ENCODE measurements at places on chromosomes 5 and 9.

- DNase-seq = no peak
These were observed 2.3 kb upstream of the SMIM33 start for GRCh38 chr5:139468421-139468931.

DNA sequence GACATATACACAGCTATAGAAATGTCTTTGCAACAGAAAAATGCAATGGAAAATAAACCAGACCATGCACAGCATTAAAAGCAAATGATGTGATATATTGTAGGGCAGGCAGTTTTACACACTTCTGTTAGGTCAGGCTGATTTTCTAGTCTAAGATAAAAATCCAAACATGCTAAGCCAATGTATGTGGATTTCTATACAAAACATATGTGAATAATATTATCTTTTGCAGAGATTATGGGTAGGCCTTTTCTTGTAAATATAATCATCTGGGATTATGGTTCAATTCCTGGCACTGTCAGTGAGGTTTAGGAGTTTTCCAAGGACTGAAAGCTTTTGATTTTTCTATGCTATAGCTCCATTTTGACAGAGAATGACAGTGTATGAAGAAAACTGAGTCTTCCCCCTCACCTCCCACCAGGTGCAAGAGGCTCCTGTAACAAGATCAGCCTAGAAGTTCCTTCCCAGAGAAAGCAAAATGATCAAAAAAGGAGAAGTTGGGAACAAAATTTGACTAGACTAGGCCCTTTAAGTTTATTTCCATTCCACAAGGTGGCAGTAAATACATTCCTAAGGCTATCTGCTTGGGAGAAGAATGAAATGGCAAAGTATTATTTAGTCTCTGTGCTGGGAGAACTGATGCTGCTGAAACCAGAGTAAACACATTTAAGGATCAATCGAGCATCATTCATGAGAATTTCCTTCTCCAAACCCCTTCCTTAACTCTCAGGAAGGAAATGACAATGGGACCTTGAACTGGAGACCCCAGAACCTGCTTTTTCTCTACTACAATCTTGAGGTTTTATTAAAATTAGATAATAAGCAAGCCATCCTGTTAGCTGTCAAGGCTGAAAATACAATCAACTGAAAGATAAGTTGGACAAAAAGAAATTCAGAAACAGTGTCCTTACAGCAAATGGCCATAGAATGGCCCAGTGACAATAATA lies 133.0 kb upstream of the TUT7 start:
- DNase-seq = no peak

DNA sequence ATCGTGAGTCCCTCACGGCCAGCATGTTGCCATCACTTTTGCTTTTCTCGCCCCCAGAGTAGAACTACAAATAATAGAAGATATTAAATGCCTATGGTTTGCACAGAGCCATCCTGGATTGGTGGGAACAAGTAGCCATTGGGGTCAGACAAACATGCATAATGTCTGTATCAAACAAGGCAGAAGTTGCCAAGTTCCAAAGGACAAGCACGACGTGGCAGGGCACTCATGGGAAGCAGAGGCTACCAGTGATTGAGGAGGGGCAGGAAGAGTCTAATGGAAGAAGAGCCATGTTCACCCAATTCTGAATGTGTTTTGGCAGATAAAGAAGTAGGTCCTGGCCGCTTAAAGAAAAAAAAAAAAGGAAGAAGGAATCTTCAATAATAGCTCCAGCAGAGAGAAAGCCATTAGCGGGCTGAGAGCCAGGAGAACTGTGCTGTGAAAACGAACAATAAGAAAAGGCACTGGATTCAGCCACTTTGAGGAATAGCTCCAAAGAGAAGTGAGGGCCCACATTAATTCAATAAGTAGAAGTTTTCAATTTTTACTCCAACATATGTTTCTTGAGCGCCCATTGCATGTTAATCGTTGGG lies 153.7 kb upstream of the ADCY2 start:
- no peak for DNase-seq

DNA sequence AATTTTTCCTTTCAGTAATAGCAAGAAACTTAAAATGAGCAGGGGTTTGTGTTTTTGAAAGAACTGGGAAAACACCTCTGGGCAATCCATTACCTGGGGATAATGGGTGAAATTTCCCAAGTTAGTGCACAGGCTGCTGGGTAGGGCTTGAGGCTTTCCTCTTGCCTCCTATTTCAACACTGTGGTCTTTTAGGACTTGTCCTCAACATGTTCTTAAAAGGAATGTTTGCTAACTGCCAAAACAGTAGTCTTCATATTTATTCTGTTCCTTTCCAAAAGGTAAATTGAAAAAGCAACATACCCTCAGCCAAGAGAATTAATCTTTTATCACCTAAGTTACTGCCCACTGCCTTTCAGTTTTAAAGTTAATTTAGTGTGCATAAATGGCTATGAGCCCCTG lies 158.3 kb upstream of the CCDC152 start:
- no peak for DNase-seq

- DNase-seq = no peak
These were observed 441.6 kb upstream of the BRINP1 start for GRCh38 chr9:119810645-119811429.

DNA sequence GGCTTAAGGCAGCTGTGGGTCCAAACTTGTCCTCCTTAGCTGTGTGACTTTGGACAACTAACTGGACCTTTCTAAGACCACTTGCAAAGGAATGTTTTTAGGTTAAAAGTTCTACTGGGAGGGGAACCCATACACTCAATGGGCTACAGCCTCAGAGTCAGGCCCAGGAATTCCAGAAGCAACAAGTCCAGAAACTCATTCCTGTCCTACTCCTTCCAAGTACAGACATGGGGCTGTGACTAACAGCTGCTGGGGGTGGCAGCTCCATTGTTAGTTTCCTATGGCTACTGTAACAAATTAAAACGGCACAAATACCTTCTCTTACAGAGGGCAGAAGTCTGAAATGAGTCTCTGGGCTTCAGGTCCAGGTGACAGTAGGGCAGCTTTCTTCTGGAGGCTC lies 12.4 kb upstream of the AKNA start:
- DNase-seq = no peak

DNA sequence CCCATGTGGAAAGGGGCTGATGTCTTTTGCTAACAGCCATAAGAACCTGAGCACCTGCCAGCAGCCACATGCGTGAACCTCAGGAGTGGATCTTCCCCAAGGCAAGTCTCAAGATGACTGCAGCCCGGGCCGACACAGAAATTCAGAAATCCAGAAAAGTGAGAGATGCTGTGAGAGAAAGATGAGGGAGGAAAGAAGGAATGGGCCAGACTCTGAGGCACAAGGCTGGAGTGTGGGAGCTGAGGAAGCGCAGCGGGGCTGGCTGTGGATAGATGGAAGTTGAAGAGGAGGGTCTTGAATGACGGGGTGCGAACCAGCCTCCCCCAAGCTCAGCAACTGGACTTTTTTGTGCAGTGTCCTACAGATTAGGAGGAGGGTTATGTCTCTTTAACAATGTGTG lies 337.8 kb downstream of the GADD45G start:
- no peak for DNase-seq

DNA sequence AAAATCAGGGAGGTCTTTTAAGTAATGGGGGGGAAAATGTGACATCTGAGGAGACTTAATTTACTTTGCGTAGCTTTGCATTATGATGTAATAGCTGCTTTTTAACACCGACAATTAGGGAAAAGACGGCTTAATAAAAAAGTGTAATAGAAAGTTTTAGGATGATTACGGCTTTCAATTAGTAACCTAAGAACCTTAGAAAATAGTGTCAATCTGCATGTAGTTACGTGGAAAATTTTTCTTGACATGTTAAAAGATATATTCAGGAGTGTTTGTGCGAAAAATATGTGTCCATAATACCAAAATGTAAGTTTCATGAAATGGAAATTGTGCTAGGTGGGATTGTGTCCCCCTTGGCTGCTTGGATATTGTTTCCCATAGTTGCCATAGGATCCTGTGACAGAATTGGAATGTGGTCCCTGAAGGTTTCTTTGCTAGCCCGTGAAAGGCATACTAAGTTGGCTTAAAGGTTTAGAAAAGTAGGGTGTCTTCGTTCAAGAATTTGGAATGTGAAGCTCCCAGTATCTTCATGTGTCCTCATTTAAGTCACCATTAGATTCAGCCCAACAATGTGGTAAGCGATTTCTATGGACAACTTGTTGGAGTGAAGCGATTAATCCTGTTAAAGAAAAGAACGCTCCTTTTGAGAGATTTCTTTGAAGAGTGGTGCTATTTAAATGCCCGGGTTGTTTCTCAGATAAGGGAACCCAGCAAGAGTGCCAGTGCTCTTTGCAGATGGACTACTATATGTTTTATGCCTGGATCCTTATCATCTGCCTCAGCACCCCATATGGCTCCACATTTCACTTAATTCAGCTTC lies 2.0 kb downstream of the RGMB start:
- DNase-seq = no peak

DNA sequence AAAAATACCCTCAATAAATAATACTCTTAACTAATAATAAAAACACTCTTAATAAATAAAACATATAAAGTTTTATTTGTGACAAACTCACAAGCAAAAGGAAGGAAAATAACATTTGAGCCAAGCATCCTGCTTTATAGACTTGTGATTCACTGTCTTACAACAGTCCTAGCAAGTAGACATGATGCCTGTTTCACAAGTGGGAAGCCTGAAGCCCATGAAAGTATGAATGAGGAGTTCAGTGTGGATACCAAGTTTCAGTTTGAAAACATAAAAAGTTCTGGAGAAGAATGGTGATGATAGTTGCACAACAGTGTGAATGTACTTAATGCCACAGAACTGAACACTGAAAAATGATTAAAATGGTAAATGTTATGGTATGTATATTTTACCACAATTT lies 10.9 kb downstream of the HABP4 start:
- no peak for DNase-seq

DNA sequence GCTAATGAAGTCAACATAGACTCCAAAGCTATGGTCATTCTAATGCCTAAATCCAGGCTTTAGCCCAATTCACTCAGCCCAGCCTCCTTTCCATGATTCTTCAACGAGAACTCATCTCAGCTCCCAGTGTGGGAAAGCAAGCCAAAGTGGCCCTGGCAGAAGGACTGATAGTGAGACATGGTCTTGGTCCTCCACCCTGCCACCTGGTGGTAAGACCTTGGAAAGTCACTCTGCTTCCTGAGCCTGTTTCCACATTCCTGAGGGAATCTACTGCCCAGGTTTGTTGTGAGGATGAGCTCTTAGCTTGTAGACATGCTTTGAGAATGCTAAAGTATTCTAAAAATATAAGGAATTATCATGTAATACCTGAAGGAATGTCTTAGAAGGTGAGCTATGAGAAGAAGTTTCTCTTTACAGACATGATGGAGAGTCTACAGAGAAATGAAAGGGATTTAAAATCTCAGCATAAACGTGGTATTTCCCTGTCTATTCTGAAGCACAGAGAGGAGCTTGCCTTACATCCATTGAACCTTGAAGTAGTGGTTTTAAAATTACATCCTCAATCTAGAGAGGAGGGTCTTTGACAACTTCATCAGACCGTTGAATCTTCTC lies 173.5 kb downstream of the TRIM32 start:
- no peak for DNase-seq

DNA sequence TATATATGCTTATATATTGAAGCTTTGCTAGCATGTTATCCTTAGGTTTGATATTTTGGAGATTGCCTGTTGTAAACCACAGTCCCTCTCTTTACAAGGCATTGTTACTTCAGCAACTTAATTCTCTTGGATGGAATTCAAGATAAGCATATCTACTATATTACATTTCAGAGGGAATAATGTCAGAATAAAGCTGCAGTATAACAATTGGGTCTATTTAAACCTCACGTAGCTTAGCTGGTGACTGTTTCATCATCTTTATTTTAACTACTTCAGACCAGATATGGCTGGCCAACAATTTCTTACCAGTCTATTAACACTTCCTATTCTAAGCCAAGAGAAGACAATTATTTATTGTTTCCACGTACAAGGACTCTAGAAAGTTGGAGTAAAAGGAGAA lies 27.1 kb downstream of the ZCCHC10 start:
- DNase-seq = no peak

DNA sequence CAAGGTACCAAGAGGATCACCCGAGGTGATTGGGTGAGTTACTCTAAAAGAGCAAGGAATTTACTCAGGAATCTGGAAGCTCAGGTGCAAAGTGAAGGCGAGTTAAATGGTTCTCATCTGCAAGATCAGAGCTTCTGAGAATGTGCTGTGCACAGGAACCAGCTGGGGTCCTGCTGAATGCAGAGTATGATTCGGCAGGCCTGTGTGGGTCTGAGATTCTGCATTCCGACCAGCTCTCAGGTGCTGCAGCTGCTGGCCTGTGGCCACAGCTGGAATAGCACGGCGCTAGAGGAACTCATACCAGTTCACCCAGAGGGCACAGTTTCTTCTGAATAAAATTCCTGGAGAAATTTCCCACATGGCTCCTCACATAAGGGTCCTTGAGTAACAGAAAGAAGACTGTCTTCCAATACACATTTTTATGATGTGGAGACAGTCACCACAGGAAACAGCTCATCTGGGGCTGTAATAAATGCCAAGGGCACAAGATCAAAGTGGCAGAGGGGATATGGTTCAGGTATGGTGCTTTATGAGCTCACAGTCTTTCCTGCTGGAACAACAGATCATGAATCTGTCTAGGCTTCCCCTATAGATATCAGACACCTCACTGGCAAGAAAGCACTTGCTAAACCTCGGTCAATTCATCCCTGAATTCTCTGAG lies 83.9 kb downstream of the PTPN3 start:
- DNase-seq = no peak

- no peak for DNase-seq
These were observed 60.3 kb upstream of the DAB2 start for GRCh38 chr5:39485079-39485478.

DNA sequence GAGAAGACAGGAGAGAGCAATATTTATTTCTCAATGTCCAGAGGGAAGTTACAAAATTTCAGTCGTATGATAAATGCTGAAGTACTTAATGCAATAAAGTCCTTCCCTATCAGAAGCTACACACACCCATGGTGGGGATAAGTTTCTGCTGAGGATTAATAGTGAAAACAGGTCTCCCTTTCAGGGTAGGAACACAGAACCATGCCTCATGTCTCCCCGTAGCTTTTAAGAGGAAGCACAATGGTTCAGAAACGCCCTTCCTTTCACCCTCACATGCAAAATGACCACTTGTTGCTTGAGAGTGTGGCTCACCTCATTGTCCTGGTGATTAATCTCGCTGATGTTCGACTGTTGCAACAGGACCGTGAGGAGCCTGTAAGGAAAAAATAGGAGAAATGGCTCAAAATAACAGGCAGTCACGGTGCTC lies 73.6 kb downstream of the ANKRD55 start:
- no peak for DNase-seq

GRCh38 chr5:142422429-142422828 lies 97.6 kb upstream of the SPRY4 start:
- DNase-seq = no peak

DNA sequence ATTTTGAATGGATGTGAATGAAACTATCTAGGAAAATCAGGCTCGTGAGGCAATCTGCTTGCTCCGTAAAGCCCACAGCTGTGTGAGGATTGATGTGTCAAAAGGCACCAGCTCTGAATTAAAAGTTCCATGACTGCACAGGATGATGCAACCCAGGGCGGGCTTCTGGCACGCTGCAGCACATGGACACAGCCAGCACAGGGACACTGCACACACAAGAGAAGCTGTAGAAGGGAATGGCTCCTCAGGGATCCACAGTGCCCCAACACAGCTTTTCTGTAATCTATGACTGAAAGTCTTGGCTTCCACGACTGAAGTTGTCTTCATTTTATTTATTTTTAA lies 151.0 kb downstream of the GCNT1 start:
- no peak for DNase-seq

GRCh38 chr5:43661102-43661501 lies 58.1 kb downstream of the NNT start:
- DNase-seq = no peak

GRCh38 chr9:18922161-18922885 lies 110.7 kb downstream of the SAXO1 start:
- DNase-seq = no peak

GRCh38 chr5:170619869-170620268 lies 116.0 kb downstream of the KCNIP1 start:
- DNase-seq = no peak

Measured in DMS 273 treated with DMSO at 0.1 percent for 48 hours (cell line).